Fibroblast of skin of right quadriceps (primary cell): ENCODE measurements at places on chromosomes 4 and X.

GRCh38 chr4:168630445-168631187 is 133.8 kb downstream of the PALLD start:
- DNase-seq = peak; percentile 91

GRCh38 chr4:123997776-123998449 is 601.3 kb downstream of the SPRY1 start:
- no peak for DNase-seq

DNA sequence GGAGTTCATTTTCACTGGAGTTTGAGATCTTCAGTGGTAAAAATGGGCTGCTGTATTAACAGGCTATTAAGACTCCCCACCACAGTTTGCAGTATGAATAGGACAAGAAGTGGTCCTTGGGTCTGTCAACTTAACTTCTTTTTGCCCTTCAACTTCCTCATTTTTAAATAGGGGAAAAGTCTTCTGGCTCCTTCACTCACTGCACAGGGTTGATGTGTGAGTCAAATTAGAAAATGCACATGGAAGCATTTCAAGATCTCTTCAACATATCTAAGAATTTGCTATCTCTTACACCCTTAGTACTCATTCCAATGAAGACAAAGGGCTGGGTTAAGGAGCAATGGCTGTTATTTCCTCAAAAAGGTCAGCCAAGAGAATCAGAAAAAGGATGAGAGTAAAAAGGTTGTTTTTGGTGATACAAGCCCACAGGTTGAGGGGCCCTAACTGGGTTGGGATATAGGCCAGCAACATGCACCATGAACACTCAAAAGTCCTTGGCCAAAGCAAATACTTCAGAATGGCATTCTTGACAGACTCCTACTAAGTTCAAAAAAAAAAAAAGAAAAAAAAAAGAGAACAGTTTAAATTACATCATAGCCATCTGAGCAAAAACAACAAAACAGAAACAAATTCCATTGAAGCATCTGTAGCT is 13.4 kb downstream of the PDE5A start:
- DNase-seq = no peak

DNA sequence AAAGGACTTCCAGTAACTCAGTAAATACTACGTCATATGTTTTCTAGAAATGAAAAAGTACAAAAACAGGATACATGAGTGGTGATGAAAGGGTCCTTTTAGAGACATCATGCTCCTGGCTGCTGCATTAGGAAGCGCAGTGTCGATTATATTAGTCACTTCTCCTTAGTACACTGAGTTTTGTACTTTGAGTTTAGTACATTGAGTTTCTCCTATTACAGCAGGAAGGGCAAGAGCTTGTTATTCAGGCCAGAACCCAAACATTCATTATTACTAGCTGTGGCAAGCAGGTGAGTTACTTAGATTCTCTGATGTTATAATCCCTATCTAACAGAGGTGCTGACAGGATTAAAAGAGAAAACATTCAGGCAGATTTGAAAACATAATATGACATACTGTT is 21.3 kb downstream of the RPGR start:
- DNase-seq = no peak

DNA sequence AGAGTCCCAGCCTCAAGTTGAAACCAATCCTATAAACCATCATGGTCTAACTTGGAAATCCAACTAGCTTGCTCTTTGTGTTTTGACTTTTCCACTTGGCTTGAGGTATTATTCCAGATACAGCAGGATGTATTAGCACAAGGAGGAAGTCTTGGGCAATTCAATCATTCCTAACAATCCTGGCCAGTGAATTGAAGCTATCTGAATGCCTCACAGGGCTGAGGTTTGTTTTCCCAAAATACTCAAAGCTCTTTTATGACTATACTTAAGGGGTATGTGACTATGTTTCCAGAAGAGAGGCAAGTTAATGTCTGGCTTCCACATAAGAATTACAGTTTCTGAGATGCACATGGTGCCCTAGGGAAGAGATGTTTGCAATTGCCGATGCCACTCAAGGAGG is 66.8 kb upstream of the SH3RF1 start:
- DNase-seq = peak; percentile 96

GRCh38 chrX:45261005-45261404 is 60.3 kb upstream of the DIPK2B start:
- no peak for DNase-seq

DNA sequence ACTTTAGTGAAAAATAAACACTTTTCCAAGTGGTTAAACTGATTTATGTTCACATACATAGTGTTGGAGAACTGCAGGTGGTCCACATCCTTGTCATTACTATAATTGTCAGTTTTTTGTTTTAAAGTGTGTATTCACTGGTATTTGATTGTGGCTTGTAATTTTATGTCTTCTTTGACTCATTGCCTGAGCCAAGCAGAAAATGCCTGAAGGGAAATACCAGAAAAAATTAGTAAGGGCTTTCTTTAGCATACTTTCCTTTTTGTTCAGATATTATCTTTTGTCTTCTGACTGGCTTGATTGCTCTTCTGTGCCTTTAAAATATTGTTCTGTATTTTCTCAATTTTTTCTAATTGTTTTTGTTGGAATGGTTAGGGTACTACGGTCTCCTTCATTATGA is 981.3 kb downstream of the C4orf33 start:
- peak; percentile 63 for DNase-seq

GRCh38 chrX:105109936-105110335 is 110.6 kb downstream of the TEX13A start:
- DNase-seq = no peak

- DNase-seq = no peak
These were observed 61.6 kb downstream of the KDM5C start for GRCh38 chrX:53163436-53163835.

DNA sequence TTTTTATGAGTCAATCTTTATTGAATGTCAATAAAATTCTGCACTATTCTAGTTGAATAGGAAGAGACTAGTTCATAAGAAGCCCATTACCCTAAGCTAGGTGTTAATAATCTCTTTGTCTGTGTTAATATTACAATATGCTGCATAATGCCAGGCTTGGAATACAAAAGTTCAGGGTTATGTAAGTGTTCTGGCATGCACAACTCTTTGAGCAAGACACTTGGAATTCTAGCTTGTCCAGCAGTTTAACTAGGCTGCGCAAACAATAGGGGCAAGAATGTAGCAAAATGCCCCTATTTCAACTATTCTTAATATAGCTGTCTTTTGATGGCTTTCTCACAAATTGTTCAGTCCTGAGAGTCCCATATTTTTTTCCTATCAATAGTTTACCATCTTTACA is 31.3 kb upstream of the ETNPPL start:
- DNase-seq = peak; percentile 38

GRCh38 chr4:176964116-176964691 is 171.5 kb upstream of the VEGFC start:
- no peak for DNase-seq

GRCh38 chr4:150224896-150225591 is 146.8 kb downstream of the DCLK2 start:
- peak; percentile 98 for DNase-seq

DNA sequence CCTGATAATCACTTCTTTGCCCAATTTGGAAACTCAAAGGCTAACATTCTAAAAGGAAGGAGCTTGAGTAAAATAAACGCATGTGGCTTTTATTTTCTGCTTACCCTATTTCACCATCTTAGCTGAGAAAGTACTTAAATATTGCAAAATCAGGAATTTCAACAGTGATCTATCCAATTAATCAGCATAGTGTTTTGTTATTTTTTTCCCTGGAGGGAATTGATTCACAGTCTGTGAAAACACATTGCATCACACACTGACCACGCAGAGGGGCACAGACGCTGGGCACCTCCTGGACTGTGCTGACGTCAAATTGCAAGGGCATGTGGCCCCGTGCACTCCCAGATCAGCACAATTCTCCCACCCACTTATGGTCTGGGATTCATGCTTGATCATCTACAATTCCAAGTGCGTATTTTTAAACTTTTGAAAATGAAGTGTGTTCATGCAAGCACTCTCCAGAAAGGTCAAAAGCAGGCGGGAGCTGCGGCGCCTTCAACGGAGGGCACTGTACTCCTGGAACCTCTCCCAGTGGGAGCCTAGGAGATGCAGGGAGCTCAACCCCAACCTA is 320.6 kb upstream of the PPARGC1A start:
- DNase-seq = peak; percentile 80

DNA sequence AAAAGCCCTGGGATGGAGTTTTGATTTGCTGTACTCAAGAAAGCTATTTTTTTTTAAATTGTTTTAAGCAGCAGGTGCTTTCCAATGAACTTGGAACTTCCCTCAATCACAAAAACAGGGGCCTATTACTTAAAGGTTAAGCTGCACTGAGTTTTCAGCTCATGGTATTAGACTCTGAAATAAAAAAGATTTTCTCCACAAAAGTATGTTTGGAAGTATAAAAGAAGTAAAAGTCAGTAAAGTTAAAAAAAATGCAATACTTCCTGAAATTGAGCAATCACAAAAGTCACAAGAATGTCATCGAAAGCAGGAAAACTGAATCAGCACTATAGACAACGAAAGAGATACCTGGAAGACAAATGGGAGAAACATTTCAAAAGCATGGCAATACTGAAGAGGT is 38.9 kb upstream of the PLAC8 start:
- no peak for DNase-seq

DNA sequence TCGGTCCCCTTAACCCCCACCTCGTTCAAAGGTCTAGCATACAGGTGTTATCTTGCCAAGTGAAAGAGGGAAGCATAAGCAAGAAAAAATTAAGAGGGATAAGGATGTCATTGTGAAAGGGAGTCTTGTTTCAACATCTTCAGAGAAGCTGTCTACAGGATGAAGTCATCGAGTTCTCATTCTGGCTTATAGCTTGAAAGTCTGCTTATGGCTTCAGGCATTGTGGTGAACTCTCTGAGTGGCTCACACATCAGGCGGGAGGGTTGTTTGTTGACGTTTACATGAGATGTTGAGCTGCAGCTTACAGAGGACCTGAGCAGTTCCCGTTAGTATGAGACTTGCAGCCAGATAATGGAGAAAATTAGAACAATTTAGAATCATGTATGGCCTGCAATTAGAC is 16.6 kb downstream of the MAGEA9B start:
- DNase-seq = peak; percentile 3

- no peak for DNase-seq
These were observed 51.3 kb downstream of the FNIP2 start for GRCh38 chr4:158819942-158820786.

GRCh38 chr4:161629694-161630441 is 533.9 kb downstream of the FSTL5 start:
- DNase-seq = peak; percentile 25

DNA sequence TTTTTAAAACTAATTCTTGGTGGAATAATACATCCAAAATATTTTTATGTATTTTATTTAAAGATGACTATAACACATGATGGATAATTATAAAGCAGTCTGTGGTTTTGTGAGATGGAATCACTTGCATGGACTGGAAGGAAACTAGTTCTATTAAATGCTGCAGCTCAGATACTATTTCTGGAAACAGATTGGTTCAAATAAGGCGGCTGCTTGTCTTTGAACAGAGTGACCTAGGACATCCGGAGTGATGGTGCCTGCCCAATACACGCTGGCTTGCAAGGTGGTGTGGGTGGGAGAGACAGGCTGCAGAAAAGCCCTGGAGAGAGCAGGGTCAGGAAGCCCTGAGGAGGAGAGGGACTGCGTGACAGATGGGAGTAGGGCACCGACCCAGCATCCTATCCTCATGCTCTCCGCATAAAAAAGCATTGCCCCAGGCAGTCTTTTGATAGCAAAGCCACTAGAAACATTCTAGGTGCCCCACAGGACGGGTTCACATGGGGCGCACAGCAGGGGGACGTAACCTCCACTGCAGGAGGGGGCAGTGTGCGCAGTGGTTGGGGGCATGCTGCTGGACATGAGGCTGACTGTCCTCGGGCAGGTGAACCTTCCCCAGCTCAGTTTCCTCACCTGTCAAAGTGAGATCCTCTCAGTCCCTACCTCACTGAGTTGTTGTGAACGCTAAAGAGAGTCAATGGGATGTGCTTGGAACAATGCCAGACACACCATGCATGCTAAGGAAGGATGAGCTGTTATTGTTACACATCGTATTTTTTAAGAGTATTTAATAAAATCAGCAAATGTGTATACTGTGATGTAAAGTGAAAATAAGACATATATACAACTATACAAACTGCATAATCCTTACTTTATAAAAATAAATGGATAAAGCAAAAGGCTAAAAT is 71.3 kb downstream of the EVC2 start:
- no peak for DNase-seq

GRCh38 chr4:6732441-6733357 is 16.7 kb downstream of the BLOC1S4 start:
- DNase-seq = peak; percentile 52

GRCh38 chr4:70651864-70652506 is 14.3 kb downstream of the JCHAIN start:
- DNase-seq = peak; percentile 40

DNA sequence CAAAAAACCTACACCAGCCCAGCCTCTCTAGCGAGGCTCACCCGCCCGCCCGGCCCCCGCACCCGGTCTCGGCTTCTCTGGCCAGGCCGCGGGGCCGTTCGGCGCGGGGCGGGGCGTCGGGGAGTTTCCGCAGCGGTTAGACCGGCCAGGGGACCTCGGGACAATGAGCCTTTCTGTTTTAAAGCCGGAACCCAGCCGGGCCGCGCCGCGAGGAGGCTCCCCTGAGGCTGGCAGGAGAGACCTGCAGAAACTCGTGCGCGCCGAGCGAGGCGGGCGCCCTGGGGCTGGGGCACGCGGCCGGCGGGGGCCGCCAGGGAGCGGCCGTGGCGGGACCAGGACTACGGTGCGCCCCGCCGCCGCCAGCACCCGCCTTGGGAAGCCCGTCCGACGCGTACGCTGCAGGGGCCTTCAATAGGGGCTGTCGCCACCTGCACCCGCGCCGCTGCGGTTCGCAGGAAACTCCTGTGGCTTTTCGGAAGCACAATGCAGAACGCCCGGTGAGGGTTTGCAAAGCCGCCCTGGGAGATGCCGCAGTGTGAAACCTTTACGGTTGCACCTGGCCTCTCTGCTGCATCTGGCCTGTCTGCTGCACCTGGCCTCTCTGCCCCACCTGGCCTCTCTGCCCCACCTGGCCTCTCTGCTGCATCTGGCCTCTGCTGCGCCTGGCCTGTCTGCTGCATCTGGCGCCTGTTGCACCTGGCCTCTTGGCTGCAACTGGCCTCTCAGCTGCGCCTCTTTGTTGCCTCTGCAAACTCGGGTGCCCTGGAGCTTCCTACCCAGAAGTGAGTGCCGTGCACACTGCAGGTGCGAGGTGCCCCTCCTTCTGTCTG is 63.9 kb downstream of the TRAPPC11 start:
- peak; percentile 21 for DNase-seq

GRCh38 chrX:119223783-119224182 is 12.3 kb upstream of the PGRMC1 start:
- no peak for DNase-seq

GRCh38 chr4:112379306-112379705 is 82.1 kb downstream of the ALPK1 start:
- DNase-seq = no peak

GRCh38 chr4:146346276-146346675 is 131.9 kb downstream of the REELD1 start:
- no peak for DNase-seq

DNA sequence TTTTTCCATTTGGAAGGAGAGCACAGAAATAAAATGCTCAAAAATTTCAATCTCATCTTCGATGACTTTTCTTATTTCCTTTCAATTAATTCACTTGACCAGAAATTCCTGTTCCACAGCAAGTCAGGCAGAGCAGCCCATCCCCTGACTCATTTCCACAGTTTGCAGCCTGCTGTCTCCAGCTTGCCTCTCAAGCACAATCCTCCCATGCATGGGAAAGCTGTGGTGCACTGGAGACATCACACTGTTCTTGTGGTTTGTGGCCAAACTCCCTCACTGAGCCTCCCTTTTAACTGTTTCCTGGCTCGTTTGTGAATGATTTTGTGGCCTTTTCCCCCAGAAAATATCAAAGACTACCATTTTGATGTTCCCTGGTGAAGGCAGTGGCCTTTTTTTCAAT is 114.0 kb upstream of the ENPEP start:
- DNase-seq = peak; percentile 89

GRCh38 chrX:13033193-13033592 is 11.2 kb downstream of the FAM9C start:
- peak; percentile 39 for DNase-seq
